Activated CD8-positive, alpha-beta T cell treated with anti-CD3 and anti-CD28 coated beads, Interleukin-2, amount 10 ng/mL, durations not matched to agents 7 days and 5 days (primary cell): ENCODE measurements at places on chromosomes 3 and 15. TPM values are rescaled to one million over a fixed set of nuclear protein-coding genes. Genes with fewer than 3 reads are reported as not detected.

CORO2B gene
- total RNA-seq: not detected

CPNE9 gene
- not detected for total RNA-seq

NPAP1 gene
- total RNA-seq: not detected

GRCh38 chr3:85360742-85361387 lies 402.1 kb downstream of the CADM2 start:
- DNase-seq: no peak

DNA sequence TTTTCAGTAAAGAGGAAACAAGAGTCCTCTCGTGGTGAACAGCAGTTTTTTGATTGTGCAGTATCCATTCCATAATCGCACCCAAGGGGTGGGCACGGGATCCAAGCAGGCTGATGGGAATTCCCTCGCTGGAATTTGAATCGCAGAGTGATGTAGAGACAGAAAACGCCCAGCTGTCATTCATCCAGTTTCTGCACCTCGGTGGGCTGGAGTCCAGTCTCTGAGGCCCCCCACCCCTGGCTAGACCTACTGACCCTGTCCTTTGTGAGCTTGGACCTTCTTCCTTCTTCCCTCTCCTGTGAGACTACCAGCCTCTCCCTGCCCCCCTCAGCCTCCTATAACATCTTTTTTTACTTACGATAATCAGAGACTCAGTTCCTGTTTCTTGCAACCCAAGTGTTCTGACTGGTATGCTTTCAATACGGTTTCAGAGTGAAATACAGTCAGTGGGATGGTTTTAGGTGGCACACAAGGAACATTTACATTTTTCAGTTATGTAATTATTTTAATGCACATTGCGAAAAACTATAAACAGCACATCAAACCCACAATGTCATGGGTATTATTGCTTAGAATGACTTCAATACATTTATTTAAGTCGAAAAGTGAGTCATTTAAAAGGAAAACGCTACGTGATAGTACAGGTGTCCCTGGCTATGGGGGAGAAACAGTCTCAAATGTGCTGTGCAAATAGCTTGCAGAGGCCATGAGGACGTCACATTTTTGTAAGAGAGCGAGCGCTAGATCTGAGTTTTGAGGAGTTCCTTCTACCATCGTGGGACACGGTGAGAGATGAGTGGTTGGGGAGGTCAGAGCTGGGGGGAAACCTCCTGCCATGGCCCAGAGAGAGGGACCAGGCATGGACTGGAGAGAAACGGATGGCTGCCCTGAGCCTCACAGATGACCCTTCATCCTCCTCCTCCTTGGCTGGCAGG lies 37.5 kb upstream of the CHST2 start:
- DNase-seq: no peak

DNA sequence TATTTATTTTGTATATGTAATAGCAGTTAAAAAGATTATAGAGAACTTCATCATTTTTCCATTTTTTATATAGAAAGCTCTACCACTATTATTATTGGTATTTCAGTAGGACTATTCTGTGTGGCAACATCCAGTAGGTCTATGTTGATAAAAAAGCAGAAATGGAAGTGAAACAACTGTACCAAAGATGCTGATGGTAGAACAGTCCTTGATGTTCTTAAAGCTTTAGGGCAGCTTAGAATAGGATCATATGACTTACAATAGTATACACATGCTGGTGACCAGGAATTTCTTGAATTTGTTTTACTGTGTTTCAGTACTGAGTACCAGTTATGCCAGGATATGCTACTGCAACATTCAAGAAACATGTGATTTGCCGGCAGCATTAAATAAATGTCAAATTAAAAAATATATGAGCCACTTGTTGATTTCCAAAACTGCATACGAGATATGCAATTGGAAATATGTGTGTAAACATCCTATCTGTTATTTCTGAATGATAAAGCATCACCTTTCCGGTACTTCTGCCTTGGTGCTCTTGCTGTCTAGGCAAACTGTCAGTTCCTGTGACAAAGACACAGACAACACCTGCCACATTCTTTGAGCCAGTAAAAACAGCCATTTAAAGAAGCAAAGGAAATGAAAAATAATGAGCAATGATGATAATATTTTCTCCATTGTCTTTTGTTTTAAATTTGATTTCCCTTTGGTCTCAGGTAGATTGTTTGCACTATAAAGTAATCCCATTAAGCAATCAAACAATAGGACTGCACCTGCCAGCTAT lies 649.2 kb downstream of the ZPLD1 start:
- no peak for DNase-seq

- no peak for DNase-seq
These were observed 6.9 kb downstream of the AADACL2 start for GRCh38 chr3:151740581-151740980.

- no peak for DNase-seq
These were observed 6.8 kb downstream of the CD96 start for GRCh38 chr3:111548756-111549155.

- DNase-seq: no peak
These were observed 199.7 kb downstream of the UACA start for GRCh38 chr15:70563561-70564095.
